Mammary epithelial cell (primary cell): ENCODE measurements at places on chromosomes 5 and 9. TPM values are rescaled to one million over a fixed set of nuclear protein-coding genes. Genes with fewer than 3 reads are reported as not detected.

- DNase-seq: peak; percentile 30
Observed at GRCh38 chr9:5375091-5375490, 35.4 kb upstream of the RLN1 start.

The NIPSNAP3A gene
- 19.8 TPM for polyA plus RNA-seq

The FOXD1 gene
- 4.3 TPM for polyA plus RNA-seq

The CNTNAP3B gene
- polyA plus RNA-seq: 6.9 TPM

GRCh38 chr5:74028406-74028805 lies 402.4 kb downstream of the ARHGEF28 start:
- peak; percentile 96 for DNase-seq

The DIRAS2 gene
- polyA plus RNA-seq: not detected
